Inflammatory macrophage treated with lipopolysaccharide for 4 hours (primary cell): ENCODE measurements at places on chromosomes 2 and 18.

DNA sequence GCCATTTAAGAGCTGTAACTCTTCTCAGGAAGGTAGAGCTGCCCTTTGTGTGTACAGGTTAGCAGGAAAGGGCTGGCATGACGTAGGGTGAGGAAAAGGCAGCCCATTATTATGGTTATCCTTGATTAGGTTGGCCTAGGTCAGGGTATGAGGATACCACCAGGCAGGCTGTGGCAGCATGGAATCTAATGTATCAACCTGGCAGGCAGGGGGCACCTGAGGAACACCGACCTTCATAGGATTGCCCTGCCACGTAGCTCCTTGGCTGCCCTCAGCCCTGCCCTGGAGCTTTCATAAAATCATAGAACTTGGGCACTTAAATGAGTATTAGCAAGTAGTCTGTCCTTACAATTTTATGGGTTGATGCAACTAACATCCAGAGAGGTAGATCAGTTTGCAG lies 261.6 kb downstream of the LTBP1 start:
- DNase-seq, result no peak

DNA sequence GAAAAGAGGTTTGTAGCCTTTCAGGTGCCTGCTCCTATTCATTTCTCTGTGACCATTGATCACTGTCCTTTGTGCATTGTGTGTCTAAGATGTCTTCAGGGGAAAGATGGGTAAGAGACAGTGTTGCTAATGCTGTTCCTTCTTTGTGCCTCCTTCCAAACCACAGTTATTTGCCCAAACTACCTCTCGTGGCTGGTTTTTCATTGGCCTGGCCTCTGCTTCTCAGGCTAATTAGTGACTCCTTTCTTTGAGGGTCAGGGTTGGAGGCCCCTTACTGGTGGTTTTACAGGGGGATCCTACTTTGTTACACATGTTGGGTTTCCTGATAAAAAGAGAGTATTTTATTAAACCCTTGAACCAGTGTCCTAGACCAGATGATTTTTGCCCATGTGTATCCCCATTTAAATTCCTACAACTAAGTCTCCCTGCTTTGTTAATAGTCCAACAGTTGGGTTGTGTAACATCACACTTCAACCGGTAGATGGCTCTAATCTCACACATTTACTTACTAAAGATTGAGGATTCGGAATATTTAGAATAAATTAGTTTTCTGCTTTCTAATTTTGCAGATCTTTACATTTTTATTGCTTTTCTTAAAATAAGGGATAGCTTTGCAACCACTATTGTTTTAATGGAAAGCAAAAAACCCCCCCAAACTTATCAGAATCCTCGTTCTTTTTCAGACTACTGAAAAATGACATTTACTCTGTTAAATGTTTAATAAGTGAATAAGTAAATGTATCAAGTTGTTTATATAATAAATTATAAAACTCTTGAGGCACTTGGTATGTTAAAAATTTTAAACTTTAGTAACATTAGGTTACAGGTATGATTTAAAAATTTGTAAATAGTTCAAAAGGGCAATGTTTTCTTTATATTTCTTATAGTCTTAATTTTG lies 2.4 kb downstream of the MARS2 start:
- peak; percentile 50 for DNase-seq

DNA sequence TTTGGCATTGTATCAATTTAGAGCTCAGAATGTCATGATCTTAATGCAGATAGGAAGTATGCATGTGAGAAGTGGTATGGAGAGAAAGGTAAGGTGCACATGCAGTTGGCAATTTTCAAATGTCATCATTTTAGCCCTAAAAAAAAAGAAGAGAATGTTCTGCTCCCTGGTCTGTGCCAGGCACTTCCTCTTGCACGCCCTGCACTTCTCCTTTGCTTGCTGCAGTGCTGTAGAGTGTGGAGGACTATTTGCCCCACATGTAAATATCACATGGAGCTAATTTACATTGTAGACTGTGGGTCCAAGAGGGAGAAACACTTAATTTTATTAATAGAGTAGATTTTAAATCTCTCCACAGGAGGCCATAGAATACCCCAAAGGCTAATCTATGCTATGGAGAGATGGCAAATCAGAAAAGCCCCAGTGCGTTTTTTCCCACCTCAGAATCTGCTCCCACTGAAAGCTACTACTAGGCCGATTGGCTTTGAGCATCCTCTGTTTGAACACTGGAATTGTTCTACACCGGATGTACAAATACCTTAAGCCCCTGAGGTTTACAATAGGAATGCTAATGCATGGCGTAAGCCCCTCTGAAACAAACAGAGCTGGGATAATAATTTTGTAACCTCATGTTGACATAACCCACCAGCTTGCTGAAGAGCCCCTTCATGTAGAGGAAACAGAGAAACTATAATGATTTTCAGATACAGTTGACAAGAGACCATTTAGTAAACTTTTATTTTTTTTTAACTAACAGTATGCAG lies 137.2 kb upstream of the KLHL14 start:
- no peak for DNase-seq

DNA sequence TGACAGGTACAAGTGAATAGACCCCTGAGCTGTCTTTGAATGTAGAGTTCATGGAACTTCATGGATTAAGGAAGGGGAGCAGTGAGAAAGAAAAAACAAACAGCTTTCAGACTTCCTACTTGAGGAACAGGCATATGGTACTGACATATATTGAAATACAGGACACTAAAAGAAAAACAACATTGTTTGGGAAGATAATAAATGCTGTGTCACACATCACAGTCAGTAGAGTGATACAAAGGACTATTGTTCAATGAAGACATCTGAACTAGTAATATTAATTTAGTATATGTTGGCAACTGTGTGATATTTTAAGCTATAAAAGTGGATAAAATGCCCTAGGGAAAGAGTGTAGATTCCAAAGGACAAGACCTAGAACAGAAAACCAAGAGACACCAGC lies 3.3 kb downstream of the DSC2 start:
- no peak for DNase-seq

- DNase-seq, result peak; percentile 62
These were observed 84.7 kb upstream of the PELI1 start for GRCh38 chr2:64228918-64229317.

DNA sequence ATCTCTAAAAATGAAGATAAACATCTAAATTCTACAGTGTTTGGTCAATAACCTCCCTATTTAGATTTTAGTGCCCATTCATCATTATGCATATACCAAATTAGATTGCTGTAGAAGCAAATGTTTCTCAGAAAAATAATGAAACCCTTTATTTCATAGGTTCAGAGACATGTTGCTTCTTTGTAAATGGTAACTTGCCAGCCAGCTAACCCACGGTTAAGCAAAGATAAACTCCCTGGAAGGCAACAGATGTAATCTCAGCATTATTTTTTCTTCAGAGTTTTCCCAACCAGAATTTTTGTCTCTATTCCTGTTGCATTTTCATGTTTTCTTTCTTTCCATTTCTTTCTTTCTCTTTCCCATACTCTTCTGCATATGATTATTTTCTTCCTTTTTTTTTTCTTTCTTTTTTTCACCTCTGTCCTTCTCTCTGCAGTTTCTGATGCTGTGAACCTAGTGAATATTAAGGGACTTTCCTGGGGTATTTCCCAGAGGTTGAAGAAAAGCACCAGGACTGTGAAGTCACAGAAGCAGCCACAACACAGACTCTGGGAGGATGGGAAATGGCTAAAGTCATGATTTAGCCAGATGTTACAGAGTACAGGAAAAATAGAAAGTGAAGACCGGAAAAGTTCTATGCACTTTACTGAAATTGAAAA lies 50.0 kb upstream of the DSG1 start:
- DNase-seq, result no peak

DNA sequence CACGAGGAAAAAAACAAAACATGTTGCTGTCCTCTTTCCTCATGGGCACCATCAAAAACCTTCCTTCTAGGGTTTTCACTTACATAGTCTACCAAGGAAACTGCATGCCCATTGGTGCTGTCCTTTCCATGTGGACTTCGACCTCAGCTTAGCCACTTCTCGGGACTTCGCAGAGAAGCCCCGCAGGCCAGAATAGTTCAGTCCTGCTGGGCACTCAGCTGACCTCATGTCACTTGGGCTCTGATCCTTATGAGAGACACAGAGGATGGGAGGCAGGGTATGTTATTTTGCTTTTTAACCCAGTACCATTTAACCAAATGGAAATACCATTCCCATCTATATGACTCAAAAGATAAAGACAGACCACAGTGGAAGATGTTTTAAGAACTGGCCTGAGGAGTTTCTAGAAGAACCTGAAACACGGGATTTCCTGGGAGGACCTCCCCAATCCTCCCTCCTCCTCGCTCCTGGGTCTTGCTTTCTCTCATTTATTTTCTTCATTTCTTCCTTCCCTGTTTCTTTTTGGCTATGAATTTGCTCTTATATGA lies 28.4 kb downstream of the AAK1 start:
- no peak for DNase-seq

DNA sequence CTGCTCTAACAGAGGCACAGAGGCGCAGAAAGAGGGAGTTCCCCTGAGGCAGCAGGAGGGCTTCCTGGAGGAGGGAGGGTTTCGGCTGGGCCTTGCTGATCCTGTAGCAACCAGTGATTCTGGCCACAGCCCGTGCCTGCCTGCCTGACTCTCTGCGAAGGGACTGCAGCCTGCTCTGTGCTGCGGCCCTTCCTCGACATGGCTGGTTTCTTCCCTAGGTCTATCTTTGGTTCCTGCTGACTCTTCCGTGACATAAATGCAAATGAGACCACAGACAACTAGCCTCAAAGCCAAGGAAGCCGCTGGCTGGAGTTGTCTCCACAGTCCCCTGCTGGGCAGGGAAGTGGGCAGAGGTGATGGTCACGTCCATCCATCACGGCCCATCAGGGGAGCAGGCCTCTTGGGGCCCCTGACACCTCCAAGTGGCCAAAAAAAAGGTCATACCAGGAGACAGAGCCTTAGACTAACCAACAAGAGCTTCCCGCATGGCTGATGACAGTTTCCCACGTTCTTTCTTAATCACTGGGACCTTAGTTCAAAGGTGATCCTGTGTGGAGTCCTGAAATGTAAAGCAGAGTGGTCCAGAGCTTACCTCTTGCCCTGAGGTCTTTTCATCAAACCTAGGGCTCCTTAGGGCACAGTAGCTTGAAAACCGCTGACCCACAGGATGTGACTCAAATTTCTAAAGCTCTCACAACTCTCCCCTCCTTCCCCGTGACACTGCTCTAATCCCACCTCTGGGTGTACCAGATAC lies 55.3 kb downstream of the HS1BP3 start:
- peak; percentile 76 for DNase-seq

- DNase-seq, result peak; percentile 90
These were observed 24.0 kb downstream of the ARMC9 start for GRCh38 chr2:231222318-231223000.

DNA sequence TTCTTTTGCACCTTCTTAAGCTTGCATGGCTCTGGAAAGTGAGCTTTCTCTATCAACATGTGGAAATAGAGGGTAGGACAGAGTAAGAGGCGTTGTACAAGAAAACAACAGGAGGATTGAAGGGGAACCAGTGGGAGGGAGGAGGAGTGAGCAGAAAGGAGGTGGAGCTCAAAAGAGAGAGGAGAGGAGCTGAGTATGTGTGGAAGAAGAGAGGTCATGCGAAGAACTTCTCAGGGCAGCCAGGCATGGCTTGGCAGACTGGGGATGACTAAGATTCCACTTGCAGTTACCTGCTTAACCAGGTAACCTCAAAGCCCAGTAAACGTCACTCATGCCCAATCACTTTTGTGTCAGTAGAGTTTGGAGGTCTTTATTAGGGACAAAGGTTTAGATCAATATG lies 105.1 kb downstream of the BCL2L11 start:
- DNase-seq, result peak; percentile 53

DNA sequence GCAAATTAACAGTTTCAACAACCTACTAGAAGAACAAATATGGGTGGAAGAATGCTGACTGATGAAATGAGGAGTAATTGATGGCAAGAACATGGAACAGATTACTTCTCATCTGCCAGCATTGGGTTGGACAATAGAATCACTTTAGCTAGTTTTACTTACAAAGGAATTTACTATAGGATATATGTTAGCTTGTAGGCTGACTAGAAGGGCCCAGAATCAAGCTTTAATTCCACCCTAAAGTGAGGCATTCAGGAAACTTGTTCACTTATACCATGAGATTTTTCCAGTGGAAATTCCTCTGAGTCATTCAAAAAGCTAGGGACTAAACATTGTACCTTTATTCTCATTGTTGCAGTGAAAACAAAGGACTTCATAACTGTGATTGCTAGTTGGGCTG lies 5.0 kb upstream of the ZSWIM2 start:
- DNase-seq, result no peak

GRCh38 chr2:19706332-19706731 lies 195.5 kb downstream of the TTC32 start:
- DNase-seq, result no peak

GRCh38 chr2:4381773-4382172 lies 678.4 kb downstream of the DCDC2C start:
- no peak for DNase-seq

DNA sequence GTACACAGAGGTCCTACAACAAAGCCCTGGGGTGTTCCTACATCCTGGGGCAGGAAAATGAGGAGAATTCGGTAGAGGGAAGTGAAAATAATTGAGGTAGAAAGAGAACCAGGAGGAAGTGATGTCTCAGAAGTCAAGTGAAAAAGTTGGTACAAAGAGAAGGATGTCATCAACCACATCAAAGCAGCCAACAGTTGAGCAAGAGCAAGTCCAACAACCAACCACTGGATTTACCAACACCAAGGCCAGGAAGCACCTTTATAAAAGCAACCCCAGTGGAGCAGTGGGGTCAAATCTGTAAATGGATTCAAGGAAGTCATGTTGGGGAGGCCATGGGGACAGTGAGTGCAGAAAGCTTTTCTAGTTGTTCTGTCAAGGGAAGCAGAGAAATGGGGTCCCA lies 360.4 kb downstream of the ZNF516 start:
- peak; percentile 43 for DNase-seq

- DNase-seq, result no peak
These were observed 30.4 kb downstream of the EPAS1 start for GRCh38 chr2:46327627-46328026.
